K562 (cell line): ENCODE measurements at places on chromosomes 7 and 10.
A peak's percentile ranks its signal among the peaks of the same experiment; 100 is the strongest.

GRCh38 chr7:144074374-144074773, 4.8 kb downstream of the OR2A25 start:
- no peaks in the 10 kb centered on the region for H3K36me3 ChIP-seq
- no peak for DNase-seq
- no peak overlapping the region for H3K27ac ChIP-seq
- H3K4me3 ChIP-seq = no peak overlapping the region
- H3K27me3 ChIP-seq = no peaks in the 10 kb centered on the region

GRCh38 chr7:39228946-39229345, 251.2 kb downstream of the POU6F2 start:
- no peaks in the 10 kb centered on the region for H3K4me1 ChIP-seq
- H3K4me3 ChIP-seq = no peak overlapping the region
- DNase-seq = no peak
- H3K27ac ChIP-seq = no peak overlapping the region
- no peaks in the 10 kb centered on the region for H3K27me3 ChIP-seq

- DNase-seq = no peak
- H3K27me3 ChIP-seq = no peaks in the 10 kb centered on the region
- no peaks in the 10 kb centered on the region for H3K4me1 ChIP-seq
- no peaks in the 10 kb centered on the region for H3K36me3 ChIP-seq
- no peak overlapping the region for H3K27ac ChIP-seq
These were observed 101.9 kb upstream of the HABP2 start for GRCh38 chr10:113450906-113451305.

- H3K36me3 ChIP-seq = no peaks in the 10 kb centered on the region
- no peak overlapping the region for H3K4me3 ChIP-seq
- DNase-seq = no peak
- H3K27ac ChIP-seq = no peak overlapping the region
- H3K27me3 ChIP-seq = no peaks in the 10 kb centered on the region
These were observed 28.2 kb downstream of the SEMA3C start for GRCh38 chr7:80890426-80891258.

DNA sequence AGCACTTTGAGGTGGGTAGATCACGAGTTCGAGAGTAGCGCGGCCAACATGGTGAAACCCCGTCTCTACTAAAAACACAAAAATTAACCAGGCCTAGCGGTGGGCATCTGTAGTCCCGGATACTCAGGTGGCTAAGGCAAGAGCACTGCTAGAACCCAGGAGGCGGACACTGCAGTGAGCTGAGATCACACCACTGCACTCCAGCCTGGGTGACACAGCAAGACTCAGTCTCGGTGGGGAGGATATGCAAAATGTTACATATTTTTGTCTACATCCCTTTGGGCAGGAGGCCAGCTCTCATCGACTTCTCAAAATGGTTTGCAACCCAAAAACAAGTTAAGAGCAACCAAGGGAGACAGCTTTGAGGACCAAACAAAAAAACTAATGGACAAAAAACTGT, 8.2 kb downstream of the ATE1 start:
- no peaks in the 10 kb centered on the region for H3K27me3 ChIP-seq
- H3K4me3 ChIP-seq = no peak overlapping the region
- peaks cover 15% of the 10 kb centered on the region; the same call in 1 of the 3 replicates for H3K36me3 ChIP-seq
- H3K27ac ChIP-seq = no peak overlapping the region
- DNase-seq = no peak

GRCh38 chr7:38220452-38220851, 42.4 kb downstream of the STARD3NL start:
- no peak overlapping the region for H3K27ac ChIP-seq
- H3K4me1 ChIP-seq = no peaks in the 10 kb centered on the region
- H3K36me3 ChIP-seq = peaks cover 53% of the 10 kb centered on the region
- H3K27me3 ChIP-seq = no peaks in the 10 kb centered on the region
- no peak overlapping the region for H3K4me3 ChIP-seq
- no peak for DNase-seq

DNA sequence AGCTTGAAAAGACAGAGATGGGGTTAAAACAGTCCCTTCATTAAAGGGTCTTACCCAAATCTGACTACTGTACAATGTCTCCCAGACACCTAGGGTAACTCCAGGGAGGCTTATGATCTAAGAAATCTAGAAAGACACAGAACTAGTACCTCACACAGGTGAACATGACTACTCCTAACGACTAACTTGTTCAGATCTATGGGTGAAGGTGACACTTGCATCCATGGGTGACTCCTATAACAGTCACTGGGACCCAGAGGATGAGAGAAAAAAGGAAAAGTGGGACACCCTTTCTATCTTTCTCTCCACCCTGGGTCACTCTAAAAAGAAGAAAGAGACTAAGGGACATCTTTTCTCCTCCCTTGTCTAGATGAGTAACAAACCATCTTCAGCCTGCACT, 19.2 kb downstream of the AKR1C8 start:
- no peaks in the 10 kb centered on the region for H3K4me1 ChIP-seq
- H3K27me3 ChIP-seq = no peaks in the 10 kb centered on the region
- peak; percentile 24 for DNase-seq
- no peak overlapping the region for H3K27ac ChIP-seq
- no peak overlapping the region for H3K4me3 ChIP-seq

- peaks cover 6% of the 10 kb centered on the region; the same call in 1 of the 3 replicates for H3K36me3 ChIP-seq
- H3K4me1 ChIP-seq = no peaks in the 10 kb centered on the region
- H3K27ac ChIP-seq = no peak overlapping the region
- H3K27me3 ChIP-seq = no peaks in the 10 kb centered on the region
These were observed 230.8 kb downstream of the ELFN1 start for GRCh38 chr7:1900847-1901246.

- peaks cover 13% of the 10 kb centered on the region; the same call in 2 of the 3 replicates for H3K4me1 ChIP-seq
- no peak overlapping the region for H3K4me3 ChIP-seq
- H3K27me3 ChIP-seq = no peaks in the 10 kb centered on the region
- no peak overlapping the region for H3K27ac ChIP-seq
- H3K36me3 ChIP-seq = peaks cover under 1% of the 10 kb centered on the region; the same call in 2 of the 3 replicates
These were observed 91.5 kb downstream of the GSDME start for GRCh38 chr7:24665564-24666294.

DNA sequence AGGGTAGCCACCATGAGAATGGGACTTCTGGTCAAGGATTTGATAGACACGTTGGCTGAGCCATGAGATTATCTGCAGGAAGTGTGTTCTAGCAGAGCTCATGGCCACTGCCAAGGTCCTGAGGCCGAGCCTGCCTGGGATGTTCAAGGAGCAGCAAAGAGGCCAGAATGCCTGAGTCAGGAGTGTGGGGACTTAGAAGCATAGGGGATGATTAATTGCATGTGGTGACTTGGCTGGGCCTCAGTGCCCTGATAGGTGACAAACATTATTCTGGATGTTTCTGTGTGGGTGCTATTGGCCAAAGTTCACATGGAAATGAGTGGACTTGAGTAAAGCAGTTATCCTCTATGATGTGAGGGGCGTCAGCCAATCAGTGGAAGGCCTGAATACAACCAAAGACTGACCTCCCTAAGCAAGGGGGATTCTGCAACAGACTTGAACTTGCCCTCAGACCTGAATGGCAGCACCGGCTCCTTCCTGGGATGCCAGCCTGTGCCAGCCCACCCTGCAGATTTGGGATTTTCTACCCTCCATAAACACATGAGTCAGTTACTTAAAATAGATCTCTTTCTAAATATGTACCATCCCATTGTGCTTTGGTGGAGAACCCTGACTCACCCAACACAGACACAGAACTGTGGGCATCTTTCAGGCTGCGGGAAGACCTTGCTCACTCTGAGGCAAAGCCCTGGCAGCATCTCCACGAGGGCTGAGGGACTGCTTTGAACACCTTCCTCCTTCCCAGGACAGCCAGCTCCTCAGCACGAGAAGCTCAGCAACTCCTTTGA, 363.9 kb upstream of the MGMT start:
- H3K4me1 ChIP-seq = no peaks in the 10 kb centered on the region
- H3K4me3 ChIP-seq = no peak overlapping the region
- no peaks in the 10 kb centered on the region for H3K36me3 ChIP-seq
- no peak overlapping the region for H3K27ac ChIP-seq
- no peak for DNase-seq

GRCh38 chr7:37768611-37769010, 79.8 kb upstream of the NME8 start:
- no peaks in the 10 kb centered on the region for H3K36me3 ChIP-seq
- no peak overlapping the region for H3K27ac ChIP-seq
- no peak overlapping the region for H3K4me3 ChIP-seq
- no peaks in the 10 kb centered on the region; the same call in 1 of the 2 replicates for H3K4me1 ChIP-seq
- no peak for DNase-seq

- H3K4me1 ChIP-seq = no peaks in the 10 kb centered on the region
- DNase-seq = no peak
- no peaks in the 10 kb centered on the region for H3K36me3 ChIP-seq
- H3K27me3 ChIP-seq = peaks cover 31% of the 10 kb centered on the region
These were observed 37.3 kb upstream of the R3HCC1L start for GRCh38 chr10:98097175-98097574.

- DNase-seq = no peak
- H3K4me3 ChIP-seq = no peak overlapping the region
- H3K27ac ChIP-seq = no peak overlapping the region
- H3K27me3 ChIP-seq = peaks cover 25% of the 10 kb centered on the region
- H3K4me1 ChIP-seq = peaks cover 7% of the 10 kb centered on the region
- no peaks in the 10 kb centered on the region for H3K36me3 ChIP-seq
These were observed 31.1 kb upstream of the EZH2 start for GRCh38 chr7:148915211-148915610.

GRCh38 chr7:123041101-123041500, 45.6 kb upstream of the TAS2R16 start:
- H3K4me1 ChIP-seq = no peaks in the 10 kb centered on the region
- no peaks in the 10 kb centered on the region for H3K27me3 ChIP-seq
- no peak overlapping the region for H3K27ac ChIP-seq
- H3K4me3 ChIP-seq = no peak overlapping the region
- DNase-seq = no peak

DNA sequence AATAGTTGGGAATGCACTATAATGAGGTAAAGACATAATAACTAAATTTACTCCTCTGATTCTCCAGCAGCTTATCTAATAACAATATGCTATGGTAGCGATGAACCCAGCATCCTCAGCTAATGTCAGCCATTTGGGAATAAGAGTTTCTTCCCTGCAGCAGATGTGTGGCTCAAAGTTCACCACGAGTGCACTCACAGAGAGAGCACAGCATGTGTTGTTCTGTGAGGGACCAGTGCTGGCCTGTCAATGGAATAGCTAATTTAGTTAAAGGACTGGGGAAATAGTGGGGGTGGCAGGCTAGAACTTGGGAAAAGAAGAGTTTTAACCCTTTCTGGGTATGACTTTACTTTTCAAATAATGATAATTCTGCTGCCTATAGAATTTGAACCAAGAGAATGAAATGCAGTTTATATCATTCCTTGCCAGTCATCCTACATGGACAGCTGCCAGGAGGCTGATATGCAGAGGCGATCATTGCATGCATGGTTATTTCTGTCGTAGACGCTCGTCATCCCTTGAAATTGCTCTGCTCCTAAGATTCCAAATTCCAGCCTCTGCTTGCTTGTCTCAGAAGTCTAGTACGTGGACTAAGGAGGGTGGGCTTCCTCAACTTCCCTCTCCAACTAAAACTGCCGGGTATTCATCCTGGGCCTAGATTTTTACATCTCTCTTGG, 355.6 kb downstream of the RNLS start:
- no peaks in the 10 kb centered on the region for H3K27me3 ChIP-seq
- H3K27ac ChIP-seq = no peak overlapping the region
- DNase-seq = peak; percentile 7

GRCh38 chr7:83509255-83510021, 139.5 kb downstream of the SEMA3E start:
- H3K36me3 ChIP-seq = no peaks in the 10 kb centered on the region
- no peak overlapping the region for H3K27ac ChIP-seq
- no peak for DNase-seq
- H3K27me3 ChIP-seq = no peaks in the 10 kb centered on the region

DNA sequence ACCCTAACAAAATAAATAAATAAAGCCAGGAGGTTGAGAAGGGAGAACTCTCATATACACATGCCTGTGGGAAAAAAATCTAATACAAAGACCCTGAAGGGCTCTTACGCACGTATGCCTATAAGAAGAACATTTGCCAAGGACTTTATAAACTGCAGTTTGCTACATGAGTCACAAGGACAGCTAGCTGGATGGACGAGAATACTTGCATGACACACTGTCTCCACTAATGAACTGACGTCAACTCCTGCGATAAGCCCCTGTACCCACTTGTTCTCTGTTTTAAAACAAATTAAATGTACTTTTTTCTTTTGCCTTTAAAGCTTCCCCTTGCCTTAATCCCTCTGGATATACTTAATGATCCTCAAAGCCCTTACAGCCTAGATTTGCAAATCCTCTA, 374.6 kb upstream of the GHITM start:
- H3K27me3 ChIP-seq = no peaks in the 10 kb centered on the region
- H3K36me3 ChIP-seq = no peaks in the 10 kb centered on the region
- DNase-seq = no peak
- no peak overlapping the region for H3K27ac ChIP-seq

GRCh38 chr7:42035210-42035609, 201.8 kb downstream of the GLI3 start:
- no peak overlapping the region for H3K4me3 ChIP-seq
- H3K27ac ChIP-seq = no peak overlapping the region
- no peak for DNase-seq
- no peaks in the 10 kb centered on the region for H3K4me1 ChIP-seq
- H3K36me3 ChIP-seq = no peaks in the 10 kb centered on the region

DNA sequence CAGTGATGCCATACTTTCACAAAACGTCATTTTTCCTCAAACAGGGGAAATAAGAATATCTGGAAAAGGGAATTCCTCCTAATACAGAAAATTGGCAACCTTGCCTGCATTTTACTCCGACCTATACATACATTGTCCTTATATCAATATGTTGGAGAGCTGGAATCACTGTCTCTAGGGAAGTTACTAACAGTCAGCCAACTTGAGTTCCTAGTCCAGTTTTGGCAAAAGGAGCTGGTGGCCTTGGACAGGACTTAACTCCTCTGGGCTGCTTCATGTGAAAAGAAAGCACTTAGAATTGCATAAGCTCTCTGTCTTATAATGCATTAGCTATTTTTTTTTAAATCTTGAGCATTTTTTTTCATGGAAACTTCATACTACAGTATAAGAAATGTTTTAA, 174.2 kb upstream of the HGF start:
- no peaks in the 10 kb centered on the region for H3K27me3 ChIP-seq
- no peaks in the 10 kb centered on the region for H3K4me1 ChIP-seq
- no peak overlapping the region for H3K27ac ChIP-seq
- H3K36me3 ChIP-seq = no peaks in the 10 kb centered on the region

GRCh38 chr7:25456467-25457171, 228.3 kb upstream of the NPVF start:
- no peak overlapping the region for H3K27ac ChIP-seq
- no peaks in the 10 kb centered on the region for H3K36me3 ChIP-seq
- H3K27me3 ChIP-seq = peaks cover 29% of the 10 kb centered on the region
- H3K4me1 ChIP-seq = no peaks in the 10 kb centered on the region; the same call in 2 of the 3 replicates

GRCh38 chr7:897771-898376, 21.5 kb downstream of the GET4 start:
- H3K27me3 ChIP-seq = no peaks in the 10 kb centered on the region
- H3K36me3 ChIP-seq = peaks cover 54% of the 10 kb centered on the region; the same call in 2 of the 3 replicates
- no peak for DNase-seq
- H3K4me3 ChIP-seq = no peak overlapping the region
